ENCODE measurements at places on chromosomes 2 and 18.

DNA sequence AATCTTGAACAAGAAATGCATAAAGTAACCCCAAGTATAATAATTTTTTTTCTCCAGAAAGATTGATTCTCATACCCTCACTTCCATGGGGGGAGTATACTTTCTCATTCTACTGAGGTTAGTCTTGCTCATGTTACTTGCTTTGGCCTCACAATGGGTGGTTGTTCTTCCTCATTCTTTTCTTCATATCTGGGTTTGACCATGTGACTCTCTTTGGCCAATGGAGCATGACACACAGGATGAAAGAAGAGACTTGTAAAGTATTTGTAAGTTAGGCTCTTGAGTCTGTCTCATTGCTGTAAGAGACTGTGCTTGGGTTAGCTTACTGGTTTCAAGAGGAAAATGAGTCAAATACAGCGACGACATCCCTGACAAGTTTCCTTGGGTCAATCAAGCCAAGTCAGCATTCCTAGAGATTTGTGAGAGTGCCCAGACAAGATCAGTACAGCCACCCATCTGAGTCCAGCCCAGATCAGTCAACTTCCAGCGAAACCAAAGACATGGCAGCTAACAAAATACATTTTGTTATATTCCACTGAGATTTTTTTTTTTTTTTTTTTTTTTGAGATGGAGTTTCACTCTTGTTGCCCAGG lies 970.2 kb downstream of the BCL11A start:
- DNase-seq = peak; percentile 6

- DNase-seq = peak; percentile 68
These were observed 103.7 kb downstream of the CTAGE1 start for GRCh38 chr18:22314001-22314400.

- DNase-seq = no peak
These were observed 62.4 kb downstream of the INPP5D start for GRCh38 chr2:233122541-233122940.

- DNase-seq = peak; percentile 26
These were observed 25.4 kb downstream of the USP14 start for GRCh38 chr18:183769-184168.

- DNase-seq = no peak
These were observed 220.0 kb downstream of the NEDD4L start for GRCh38 chr18:58264075-58264474.

GRCh38 chr2:203893401-203893800 lies 25.8 kb downstream of the CTLA4 start:
- DNase-seq = no peak

- DNase-seq = peak; percentile 2
These were observed 1279.4 kb downstream of the LRP1B start for GRCh38 chr2:140851258-140851981.

- DNase-seq = no peak
These were observed 3.5 kb upstream of the CYS1 start for GRCh38 chr2:10083692-10084211.

DNA sequence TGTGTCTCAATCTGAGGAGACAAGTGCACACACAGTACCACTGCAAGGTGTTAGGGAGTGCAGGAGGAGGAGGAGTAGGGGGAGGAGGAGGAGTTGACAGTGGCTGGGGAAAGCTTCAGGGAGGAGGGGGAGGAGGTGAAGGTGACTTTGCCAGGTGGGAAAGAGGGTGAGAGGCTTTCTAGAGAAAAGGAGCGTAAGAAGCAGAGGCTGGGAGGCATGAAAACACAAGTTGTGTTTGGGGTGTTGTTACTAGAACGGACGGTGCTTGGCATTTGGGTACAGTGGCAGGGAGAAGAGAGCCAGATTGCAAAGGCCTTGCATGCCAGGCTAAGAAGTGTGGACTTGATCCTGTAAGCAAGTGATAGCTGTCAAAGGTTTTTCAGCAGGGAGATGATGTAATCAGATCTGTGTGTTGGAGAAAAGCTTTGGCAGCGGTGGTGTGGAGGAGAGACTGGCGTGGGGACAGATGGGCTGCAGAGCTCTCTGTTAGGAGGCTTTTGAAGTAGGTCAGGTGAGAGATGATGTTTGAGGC lies 16.2 kb downstream of the TANC1 start:
- DNase-seq = no peak

DNA sequence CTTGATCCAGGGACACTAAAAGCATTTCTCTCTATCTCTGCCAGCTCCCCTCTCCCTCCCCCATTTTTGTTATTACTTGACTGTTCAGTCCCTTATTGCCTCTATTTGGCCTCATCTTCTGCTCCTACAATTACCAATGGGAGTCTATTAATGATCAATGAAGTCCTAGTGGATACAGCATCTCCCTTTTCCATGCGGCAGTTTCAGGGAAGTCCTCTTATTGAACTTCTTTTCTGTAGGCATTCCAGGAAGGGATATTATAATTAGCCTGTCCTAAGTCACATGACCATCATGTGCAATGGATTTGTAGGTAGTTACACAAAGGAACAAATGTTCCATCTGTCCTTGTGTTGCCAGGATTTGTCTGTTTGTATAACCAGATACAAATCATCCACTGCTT lies 495.1 kb upstream of the CNTNAP5 start:
- DNase-seq = no peak

GRCh38 chr2:115122701-115123100 lies 680.3 kb downstream of the DPP10 start:
- no peak for DNase-seq

DNA sequence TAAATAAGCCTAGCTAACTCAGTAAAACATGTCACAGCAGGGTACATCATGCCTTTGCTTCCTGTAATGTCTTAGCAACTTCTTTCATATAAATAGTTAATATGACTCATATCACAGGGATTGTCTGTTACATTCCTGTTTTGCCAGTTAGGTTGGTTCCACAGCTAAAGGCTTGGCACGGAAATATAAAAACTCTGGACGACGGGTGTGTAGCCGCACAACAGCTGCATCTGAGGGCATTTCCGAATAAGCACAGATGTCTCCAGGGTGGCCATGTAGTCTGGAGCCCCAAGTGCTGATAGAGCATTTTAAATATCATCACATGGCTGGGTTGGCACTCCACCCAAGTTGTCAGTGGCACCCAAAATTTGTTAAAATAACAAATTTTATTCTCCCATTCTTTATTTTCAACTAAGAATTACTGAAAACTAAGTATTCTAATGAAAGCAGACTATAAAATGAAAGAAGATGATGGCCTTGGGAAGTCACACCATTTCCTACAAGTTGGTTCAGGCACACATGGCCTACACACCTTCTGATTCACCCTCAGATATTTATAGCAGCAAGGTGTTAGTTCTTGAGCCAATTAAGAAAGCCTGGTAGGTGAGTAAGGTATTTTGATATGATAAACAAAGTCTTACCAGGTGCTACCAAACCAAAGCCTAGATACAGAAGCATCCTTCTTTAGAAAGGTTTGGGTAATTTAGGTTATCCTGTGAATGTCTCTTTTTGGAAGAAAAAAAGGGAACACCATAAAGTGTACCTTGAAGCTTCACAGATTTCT lies 61.8 kb upstream of the STK17B start:
- DNase-seq = peak; percentile 88

DNA sequence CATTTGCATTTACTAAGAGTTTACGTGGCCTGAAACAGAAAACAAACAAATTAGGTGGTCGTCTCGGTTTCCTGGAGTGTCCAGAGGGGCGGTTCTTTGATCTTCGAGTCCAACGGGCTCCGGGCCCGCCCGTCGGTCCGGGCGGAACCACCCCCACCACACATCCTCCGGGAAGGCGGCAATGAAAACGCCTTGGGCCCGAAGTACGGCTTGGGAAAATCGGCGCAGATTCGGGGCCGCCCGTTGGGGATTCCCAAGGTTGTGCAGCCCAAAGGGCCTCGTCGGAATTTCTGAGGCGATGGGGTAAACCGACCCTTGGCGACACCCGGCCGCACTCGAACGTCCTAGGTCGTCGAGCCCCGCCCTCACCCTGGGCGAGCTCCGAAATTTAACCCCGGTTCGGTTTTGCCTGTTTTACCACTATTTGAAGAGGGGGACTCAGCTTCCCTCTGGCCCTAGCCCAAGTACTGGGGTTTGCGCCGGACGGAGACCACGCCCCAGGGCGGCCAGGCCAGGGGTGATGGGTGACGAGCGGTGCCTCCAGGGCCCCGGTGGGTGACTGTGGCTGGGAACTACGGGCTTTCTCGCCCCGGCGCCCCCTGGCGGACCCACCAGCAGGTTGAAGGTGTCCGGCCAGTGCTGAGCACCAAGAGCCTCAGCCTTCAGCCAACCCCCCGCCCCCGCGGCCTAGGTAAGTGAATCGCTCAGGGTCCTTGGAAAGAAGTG lies 1.9 kb upstream of the CFAP53 start:
- peak; percentile 64 for DNase-seq

- no peak for DNase-seq
These were observed 283.9 kb upstream of the SPHKAP start for GRCh38 chr2:228465408-228465807.

- no peak for DNase-seq
These were observed 73.4 kb downstream of the RPRM start for GRCh38 chr2:153405196-153405595.

GRCh38 chr2:27191070-27191829 lies 20.6 kb upstream of the ATRAID start:
- peak; percentile 78 for DNase-seq

GRCh38 chr2:127865926-127866325 lies 8.0 kb upstream of the POLR2D start:
- no peak for DNase-seq

- no peak for DNase-seq
These were observed 33.3 kb downstream of the DSEL start for GRCh38 chr18:67483237-67483636.

- DNase-seq = peak; percentile 22
These were observed 291.6 kb downstream of the ZNF385B start for GRCh38 chr2:179569831-179570233.

DNA sequence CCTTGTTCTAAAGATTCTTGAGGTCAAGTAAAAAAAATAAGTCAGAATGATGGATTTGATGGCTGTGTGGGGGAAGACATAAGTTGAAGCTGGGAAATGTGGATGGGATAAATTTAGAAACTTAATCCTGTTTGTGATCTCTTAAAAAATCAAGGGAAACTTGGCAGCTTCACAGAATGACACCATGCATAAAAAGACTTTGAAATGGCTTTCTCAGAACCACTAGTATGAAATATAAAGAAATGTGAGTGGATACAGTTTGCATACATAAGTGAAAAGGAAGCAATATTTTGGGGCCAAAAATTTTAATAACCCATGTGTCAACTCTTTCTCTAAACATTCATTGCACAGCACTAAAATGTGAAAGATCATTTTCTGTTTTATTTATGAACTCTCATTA lies 21.7 kb downstream of the CDH19 start:
- no peak for DNase-seq

GRCh38 chr2:218072002-218072401 lies 2.9 kb downstream of the RUFY4 start:
- DNase-seq = no peak

DNA sequence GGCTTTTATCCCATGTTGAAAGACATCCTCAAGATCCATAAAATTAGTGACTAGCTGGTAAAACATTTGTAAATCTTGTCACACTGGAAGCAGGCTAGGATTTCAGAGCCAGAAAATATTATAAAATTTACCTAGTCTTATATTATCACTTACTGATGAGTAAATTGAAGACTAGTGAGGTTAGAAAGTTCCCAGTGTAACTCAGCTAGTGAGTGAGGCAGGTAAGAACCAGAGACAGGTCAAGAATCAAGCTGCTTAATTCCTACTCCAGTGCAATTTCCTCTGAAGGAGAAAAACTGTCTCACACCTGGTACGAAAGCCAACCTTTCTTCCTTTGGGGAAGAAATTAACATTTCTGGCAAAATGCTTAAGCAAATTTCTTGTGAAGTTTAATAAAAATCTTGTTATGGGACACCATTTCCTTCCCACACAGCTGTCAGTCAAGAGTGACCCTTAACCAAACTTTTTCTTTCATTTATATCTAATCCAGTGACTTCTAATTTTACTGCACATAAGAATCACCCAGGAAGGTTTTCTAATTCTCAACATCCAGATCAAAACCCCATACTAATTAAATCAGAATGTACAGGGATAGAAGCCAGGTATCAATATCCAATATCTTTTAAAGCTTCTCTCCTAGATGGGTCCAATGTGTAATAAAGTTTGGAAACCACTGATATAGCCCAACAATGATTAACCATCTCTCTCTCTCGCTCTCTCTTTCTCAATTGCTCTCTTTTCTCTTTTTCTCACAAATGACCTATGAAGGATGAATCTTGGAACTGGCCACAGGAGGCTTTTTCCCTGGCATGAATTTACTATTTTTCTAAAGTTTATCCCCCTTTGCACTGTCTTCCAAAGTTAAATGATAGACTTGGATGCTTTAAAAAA lies 264.3 kb upstream of the SLC39A10 start:
- DNase-seq = no peak

GRCh38 chr2:134932864-134933526 lies 14.4 kb downstream of the CCNT2 start:
- no peak for DNase-seq

- no peak for DNase-seq
These were observed 34.8 kb downstream of the RRM2 start for GRCh38 chr2:10157293-10157692.

DNA sequence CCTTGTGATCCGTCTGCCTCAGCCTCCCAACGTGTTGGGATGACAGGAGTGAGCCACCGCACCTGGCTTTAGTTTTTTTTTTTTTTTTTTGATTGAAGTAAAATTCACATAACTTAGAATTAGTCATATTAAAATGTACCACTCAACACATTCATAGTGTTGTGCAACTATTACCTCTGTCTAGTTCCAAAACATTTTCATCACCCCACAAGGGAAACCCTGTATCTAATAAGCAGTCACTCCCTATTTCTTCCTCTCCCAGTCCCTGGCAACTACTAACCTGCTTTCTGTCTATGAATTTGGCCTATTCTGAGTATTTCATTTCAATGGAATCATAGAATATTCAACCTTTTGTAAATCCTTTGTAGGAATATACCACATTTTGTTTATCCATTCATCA lies 123.9 kb upstream of the FAM117B start:
- DNase-seq = peak; percentile 13

DNA sequence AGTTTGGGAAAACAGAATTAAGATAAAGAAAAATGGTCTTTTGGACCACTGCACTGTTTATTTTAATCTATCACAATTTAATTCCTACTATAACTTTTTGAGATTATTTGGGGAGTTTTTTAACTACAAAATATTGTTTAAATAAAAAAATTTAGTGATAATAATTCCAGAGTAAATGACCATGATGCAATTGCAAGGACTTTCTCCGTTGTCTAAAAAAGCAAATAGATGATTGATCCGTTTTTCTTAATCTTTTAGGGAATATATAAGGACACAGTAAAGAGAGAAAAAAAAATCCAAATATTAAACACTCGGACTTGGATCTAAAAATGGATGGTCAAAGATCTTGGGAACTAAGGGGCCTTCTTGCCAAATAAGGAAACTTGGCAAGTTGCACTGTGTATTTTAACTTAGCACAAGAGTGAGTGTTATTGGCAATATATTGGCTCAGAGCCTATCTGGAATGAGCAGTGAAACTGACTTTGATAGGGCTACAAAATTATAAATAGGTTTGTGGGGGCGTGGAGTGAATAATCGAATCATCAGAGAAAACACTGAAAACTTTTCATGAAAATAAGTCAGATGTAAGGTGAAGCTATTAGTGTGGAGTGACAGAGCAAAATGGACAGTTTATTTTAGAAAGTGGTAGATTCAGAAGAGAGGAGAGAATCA lies 2.0 kb downstream of the MAP3K20 start:
- peak; percentile 58 for DNase-seq

Measured in fibroblast of skin of scalp (primary cell).